GM12864 (cell line): ENCODE measurements at places on chromosomes 16 and 17.

- DNase-seq = no peak
Observed at GRCh38 chr16:83269048-83269447, 538.7 kb upstream of the HSBP1 start.

DNA sequence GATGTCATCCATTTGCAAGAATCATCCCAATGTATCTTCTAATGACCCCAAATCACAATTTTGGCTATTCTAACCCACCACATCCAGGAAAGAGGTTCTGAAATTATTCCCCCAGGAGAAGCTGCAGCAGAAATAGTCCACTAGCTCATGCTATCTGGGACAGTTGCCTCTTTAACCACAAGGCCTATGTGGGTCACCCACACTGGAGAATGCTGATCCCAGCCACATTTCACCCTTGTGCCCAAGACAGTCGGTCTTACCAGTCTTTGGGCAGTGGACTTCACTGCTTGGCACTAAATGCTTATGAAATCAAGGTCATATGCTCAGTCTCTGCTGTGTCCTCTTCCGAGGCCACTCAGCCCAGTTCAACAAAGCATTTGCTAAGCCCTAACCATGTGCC, 27.0 kb downstream of the ABCC12 start:
- DNase-seq = no peak

GRCh38 chr16:89085755-89086154, 7.9 kb upstream of the ACSF3 start:
- no peak for DNase-seq

DNA sequence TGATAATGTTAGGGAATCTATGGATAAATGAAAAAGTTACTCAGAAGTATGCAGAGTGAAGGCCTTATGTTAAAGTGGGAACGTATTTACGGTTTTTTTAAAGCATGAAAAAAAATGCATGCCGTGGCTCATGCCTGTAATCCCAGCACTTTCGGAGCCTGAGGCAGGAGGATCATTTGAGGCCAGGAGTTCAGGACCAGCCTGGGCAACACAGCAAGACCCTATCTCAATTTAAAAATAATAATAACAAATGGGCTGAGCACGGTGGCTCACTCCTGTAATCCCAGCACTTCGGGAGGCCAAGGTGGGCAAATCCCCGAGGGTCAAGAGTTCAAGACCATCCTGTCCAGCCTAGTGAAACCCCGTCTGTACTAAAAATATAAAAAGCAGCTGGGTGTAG, 6.0 kb downstream of the POLR2A start:
- no peak for DNase-seq

- DNase-seq = no peak
Observed at GRCh38 chr17:75652934-75653549, 13.9 kb downstream of the RECQL5 start.

DNA sequence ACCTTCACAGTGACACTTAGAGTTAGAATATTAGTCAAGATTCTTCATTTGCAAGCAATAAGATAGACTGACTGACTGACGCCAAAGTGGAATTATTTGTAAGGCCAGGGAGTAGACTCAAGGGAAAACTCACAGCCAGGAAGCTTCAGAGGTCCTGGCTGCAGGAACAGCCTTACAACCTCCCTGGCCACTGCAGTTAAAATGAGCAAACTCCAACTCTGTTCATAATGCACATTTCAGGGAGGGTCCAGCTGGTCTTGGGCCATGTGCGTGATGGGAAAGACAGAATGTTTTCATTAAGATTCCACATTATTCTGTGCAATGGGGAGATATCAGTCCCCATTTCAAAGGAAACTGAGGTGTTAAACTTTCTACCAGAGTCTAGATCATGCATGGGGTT, 9.9 kb downstream of the CAPNS2 start:
- no peak for DNase-seq

DNA sequence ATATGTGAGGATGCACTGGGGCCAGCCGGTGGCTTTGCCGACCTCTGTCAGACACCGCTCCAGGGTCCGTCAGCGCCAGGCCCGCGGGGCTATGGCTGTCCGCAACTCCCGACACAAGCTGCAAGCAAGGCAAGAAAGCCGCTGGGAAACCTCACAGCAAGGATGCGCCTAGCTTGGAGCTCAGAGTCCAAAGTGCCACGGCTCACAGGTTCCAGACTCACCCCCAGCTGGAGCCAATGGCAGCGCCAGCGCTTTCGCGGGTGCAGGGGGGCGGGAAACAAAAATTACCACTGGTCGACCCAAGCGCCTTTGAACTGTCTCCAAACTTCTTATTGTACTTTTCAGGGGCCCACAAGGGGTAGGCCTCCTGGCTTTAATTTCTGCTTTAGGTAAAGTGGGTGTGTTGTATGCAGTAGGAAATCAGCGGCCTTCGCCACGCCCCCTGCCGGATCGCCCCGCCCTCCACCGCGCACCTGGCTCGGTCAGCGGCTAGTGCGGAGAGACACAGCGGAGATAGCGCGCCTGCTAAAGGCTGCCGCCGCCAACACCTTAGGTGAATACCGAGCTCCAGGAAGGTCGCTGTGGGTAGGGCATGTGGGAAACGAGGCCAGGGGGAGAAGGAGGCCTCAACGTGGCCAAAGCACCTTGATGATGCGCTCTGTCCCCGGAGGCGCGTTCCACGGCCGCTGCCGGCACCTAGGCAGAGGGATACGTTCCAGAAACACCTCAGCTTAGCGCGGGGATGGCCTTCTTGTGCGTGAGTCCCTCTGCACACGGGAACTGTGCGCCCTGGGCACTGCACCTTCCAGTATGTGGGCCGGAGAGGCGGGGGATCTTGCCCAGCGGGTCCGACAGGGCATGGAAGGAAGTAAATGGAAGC, 61.0 kb upstream of the RBL2 start:
- DNase-seq = no peak

DNA sequence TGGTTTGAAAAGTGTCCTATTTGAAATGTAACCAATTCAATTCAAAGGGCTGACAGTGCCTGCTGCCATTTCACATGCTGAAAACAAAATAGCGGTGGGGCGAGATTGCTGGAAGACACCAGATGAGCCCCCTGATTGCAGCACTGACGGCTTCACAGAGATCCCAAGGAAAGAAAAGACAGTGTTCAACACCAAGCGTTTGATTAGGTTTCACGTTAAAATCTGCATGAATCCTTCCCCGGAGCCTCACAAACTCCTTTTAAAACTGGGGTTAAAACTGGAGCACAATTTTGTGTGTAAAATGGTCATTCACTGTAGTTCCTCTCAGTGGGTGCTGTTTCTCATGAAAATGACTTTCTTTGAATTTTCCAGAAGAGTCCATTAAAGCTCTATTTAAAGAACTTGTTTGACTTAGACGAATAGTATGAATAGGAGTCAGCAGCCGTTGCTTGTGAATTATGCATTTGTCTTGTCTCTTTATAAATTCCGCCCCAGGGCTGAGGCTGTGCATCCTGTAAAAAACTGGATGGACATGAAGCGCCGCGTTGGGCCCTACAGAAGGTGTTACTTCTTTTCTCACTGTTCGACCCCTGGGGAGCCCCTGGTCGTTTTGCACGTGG, 8.8 kb downstream of the MLYCD start:
- no peak for DNase-seq

DNA sequence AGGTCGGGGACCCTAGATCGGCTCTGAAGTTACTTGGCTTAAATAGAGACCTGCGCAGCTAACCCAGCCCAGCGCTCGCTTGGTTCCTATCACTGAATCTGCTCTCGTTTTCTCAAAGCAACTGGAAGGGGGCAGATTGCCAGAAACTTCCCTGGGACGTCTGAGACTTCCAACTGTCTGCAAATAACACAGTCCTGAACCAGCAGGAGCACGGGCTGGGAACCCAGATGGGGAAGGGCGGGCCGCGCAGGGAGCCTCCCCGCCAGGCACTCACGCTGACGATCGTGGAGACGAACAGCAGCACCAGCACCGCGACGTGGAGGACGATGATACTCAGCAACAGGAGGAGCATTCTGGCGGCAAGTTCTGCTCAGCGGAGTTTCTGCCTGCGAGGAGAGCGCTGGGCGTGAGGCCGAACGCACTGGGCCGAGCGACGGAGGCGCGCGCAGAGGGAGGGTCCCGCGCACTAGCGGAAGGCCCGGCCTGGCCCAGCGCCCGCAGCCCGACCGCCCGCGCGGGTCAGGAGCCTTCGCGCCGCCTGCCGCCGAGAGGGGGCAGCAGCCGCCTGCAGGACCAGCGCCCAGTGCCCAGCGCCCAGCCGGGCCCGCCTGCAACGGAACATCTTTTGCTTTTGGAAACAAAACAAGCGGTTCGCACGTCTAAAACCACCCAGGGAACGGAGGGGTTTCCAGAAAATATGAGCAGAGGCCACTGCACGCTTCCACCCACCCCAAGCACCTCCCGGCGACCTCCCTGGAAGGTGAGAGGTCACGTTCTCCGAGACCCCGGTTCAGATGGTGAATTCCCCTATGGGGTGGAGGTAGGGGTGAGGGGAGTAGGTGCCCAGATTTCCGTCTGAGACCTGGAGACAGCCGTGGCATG, 4.5 kb downstream of the PMP22 start:
- no peak for DNase-seq

- DNase-seq = no peak
Observed at GRCh38 chr16:64865069-64865696, 256.7 kb downstream of the CDH11 start.

GRCh38 chr16:85712801-85713200, 24.0 kb upstream of the GINS2 start:
- no peak for DNase-seq

GRCh38 chr17:48025904-48026501, 11.6 kb downstream of the COPZ2 start:
- no peak for DNase-seq

DNA sequence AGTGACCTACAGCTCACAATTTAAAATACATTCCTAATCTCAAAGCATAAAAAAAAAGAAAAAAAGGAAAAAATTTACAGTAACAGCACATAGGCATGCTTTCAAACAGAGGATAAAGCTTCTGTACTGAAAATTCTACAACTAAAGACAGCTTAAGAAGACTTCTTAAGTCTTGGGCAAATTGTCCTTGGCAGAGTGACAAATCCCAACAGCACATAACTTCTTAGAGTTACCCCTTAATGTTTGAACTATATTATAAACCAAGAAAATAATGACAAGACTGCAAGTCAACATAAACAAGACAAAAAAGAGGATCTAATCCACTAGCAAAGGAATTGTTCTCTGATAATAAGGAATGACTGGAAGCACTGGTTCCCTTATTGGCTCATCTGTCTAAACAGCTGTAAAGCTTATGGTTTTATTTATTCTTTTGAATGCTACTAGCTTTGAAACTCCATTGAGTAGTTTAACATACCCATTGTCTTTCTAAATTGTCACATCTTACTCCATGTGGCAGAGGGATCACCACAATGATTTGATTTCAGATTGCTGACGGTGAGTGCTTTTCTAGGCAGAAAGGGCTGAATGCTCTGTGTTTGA, 1576.8 kb upstream of the GOT2 start:
- no peak for DNase-seq

- no peak for DNase-seq
Observed at GRCh38 chr17:16977932-16978331, 6.0 kb upstream of the TNFRSF13B start.

GRCh38 chr17:64424324-64424849, 24.5 kb upstream of the MILR1 start:
- DNase-seq = no peak

- no peak for DNase-seq
Observed at GRCh38 chr16:74216319-74216718, 80.3 kb upstream of the PSMD7 start.

- DNase-seq = no peak
Observed at GRCh38 chr16:47774661-47775060, 313.5 kb downstream of the PHKB start.

GRCh38 chr16:65757064-65757463, 609.4 kb upstream of the CDH5 start:
- DNase-seq = no peak

DNA sequence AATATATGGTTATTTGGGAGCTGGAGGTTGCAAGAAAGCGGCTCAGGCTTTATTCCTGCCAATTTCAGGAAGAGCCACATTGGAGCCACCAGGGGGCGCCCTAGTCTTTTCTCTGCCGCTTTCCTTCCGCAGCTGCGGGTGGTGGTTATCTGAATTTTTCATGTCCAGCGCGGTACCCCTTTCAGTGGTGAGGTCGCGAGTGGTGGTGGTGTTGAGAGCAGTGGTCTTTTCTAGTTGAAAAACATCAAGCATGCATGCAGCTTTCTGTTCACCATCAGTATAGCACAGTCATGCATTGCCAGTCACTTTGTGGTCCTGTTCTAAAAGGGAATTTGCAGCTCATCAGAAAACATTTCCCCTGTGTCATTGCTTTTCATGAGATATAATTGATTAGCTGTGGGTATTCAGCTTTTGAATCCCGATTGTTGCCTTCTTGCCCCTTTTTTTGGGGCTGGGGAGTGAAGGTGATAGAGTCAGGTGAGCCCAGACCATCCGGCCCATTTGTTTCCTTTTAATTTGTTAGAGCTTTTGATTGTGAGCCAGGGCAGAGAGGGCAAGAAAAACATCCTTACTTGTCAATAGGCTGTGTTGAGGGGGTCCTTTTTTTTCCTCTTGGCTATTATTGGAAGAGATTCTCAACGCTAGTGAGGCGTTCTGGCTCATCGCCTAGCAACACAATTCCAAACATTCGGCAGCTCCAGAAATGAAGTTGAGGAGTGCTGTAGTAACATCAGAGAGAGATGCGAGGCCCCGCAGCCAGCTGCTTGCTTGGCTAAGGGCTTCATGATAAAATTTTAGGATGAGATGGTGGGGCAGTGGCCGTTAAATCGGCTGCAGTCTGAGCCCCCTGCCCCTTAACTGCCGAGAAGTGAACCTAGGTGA, 119.0 kb downstream of the SNX29 start:
- DNase-seq = no peak

DNA sequence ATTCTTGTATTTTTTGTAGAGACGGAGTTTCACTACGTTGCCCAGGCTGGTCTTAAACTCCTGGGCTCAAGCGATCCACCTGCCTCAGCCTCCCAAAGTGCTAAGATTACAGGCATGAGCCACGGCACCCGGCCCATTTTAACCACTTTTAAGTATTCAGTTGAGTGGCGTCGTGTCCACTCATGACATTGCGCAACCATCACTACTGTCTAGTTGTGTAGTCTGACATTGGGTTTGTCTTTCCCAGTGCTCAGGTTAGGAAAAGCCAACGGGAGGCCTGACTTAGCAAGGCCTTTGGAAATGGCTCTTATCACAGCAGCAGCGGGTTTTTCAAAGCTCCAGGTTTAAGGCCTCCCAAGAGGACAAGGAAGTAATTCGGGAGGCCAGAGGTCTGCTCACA, 58.7 kb downstream of the LITAF start:
- no peak for DNase-seq

GRCh38 chr16:89475144-89475543, 15.2 kb downstream of the ANKRD11 start:
- DNase-seq = no peak
